ENCODE measurements at places on chromosomes 16 and 17.

DNA sequence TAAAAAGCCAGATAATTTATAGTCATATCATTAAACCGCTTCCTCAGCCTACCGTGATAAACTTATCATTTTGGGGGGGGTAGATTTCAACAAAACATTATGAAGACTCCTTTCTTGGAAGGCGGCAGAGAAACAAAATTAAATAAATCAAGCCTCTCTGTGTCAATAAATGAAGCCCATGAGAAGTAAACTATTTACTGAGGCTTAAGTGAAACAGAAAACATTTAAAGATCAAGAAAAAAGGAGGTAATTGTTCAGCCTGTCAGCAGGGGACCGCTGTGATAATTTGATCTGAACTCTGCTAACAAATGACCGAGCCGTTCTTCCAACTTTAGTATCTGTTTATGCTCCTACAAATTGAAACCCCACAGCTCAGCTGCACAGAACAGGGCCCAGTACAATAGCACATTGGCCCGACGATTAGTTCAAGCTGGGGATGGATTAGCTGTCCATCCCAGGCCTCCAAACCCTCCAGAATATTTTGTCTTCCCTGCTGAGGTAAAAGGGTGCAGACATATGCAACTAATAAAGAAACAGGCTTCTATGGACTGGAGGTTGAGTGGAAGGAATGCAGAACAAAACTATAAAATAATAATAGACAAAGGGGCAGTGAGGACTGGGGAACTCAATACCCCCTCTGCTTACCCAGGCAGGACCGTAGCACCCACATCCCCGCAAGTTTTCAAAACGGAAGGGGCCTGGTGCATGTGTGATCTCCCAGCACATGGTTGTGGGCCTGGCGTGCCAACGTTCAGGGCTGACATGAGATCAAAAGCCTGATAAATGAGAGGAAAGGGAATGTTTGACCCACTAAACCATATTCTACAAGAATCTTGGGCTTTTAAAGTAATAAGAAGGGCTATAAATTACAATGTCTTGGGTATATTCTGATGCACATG lies 298.1 kb upstream of the IRX5 start:
- no peak for DNase-seq

DNA sequence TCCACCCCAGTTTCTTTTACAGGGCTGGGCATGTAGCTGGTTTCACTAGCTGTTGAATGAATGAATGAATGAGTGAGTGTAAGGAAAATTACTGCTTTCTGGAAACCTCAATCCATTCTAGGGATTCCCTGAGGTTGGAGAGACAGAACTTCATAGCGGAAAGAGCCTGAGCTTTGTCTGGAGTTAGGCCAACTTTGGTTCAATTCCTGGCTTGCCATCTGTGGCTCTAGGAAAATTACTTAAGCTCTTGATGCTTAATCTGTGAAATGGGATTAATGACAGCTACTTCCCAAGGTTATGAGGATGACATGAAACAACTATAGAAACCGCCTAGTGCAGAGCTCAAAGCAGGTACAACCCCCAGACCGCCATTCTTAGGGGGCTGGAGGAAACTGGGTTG lies 76.3 kb upstream of the AXIN2 start:
- DNase-seq: no peak

DNA sequence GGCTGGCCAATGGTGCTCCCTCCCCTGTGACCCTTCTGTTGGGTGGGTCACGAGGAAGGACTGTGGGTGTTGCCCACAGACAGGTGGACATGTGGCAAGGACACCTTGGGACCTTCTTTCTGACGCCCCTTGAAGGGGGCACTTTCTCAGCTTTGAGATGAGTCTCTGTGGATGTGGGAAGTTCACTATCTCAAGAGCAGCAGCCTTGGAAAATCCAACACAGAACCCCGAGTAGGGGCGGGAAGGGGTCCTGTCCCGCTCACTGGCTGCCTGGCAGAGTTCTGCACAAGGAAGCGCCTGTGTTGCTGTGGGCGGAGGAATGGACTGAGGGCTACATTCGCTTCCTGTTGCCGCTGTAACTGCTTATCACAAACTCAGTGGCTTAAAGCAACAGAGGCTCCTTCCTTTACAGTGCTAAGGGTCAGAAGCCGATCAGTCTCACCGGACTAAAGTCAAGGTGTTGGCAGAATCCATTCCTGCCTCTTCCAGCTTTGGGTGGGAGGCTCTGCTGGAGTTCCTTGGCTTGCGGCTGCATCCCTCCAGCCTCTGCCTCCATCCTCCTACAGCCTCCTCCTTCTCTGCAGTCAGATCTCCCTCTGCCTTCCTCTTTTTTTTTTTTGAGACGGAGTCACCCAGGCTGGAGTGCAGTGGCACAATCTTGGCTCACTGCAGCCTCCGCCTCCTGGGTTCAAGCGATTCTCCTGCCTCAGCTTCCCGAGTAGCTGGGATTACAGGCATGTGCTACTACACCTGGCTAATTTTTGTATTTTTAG lies 305.2 kb downstream of the SEC14L1 start:
- no peak for DNase-seq

- no peak for DNase-seq
These were observed 56.9 kb upstream of the PHOSPHO1 start for GRCh38 chr17:49287481-49287880.

GRCh38 chr17:51914577-51914976 lies 243.9 kb downstream of the CA10 start:
- no peak for DNase-seq

- DNase-seq: no peak
These were observed 573 bp downstream of the CTDNEP1 start for GRCh38 chr17:7250695-7251627.

DNA sequence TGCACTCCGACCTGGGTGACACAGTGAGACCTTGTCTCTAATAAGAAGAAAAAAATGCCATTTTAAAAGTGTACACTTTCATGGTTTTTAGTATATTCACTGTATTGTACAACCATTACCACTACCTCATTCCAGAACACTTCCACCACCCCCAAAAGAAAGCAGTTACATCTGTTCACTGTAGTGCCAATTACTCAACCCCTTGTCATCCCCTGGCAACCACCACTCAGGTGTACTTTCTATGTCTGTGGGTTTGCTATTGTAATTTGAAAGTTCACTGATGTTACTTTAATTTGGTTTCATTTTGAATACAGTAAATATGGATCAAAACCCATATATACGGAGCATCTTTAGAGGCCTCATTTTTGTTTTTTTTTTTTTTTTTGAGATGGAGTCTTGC lies 6.1 kb downstream of the ZG16 start:
- DNase-seq: no peak

GRCh38 chr17:61310590-61310989 lies 89.1 kb upstream of the TBX2 start:
- DNase-seq: no peak

DNA sequence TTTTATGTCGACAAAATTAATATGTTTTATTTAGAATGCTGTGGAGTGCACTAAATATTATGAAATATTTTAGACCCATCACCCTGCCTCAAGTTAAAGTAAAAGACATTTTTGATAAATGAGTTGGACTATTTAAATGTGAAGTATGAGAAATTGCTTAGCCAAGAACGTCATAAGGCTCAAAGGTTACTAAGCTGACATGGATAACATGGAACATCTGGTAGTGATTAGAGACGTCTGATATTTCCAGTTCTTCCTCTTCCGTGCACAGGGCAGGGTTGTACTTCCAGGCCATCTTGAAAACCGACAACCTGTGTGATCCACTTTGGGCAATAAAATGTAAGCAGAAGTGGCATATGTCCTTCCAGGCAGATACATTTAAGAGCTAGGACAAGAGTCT lies 7.2 kb upstream of the CCL8 start:
- peak; percentile 74 for DNase-seq

GRCh38 chr17:29376667-29377270 lies 13.4 kb upstream of the TAOK1 start:
- no peak for DNase-seq

GRCh38 chr17:78434455-78435329 lies 56.2 kb downstream of the PGS1 start:
- no peak for DNase-seq

- DNase-seq: no peak
These were observed 1.4 kb downstream of the CENPX start for GRCh38 chr17:82021107-82021899.

DNA sequence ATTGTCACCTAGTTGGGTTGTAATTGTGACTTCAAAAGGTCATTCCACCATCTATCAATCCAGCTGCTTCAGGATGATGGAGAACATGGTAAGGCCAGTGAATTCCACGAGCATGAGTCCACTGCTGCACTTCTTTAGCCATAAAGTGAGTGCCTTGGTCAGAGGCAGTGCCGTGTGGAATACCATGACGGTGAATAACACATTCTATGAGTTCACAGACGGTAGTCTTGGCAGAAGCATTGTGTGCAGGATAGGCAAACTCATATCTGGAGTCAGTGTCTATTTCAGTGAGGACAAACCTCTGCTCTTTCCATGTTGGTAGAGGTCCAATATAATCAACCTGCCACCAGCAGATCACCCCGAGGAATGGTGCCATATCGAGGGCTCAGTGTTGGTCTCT lies 650.9 kb downstream of the KCNJ2 start:
- no peak for DNase-seq

GRCh38 chr17:42233994-42234393 lies 39.7 kb upstream of the GHDC start:
- DNase-seq: no peak

DNA sequence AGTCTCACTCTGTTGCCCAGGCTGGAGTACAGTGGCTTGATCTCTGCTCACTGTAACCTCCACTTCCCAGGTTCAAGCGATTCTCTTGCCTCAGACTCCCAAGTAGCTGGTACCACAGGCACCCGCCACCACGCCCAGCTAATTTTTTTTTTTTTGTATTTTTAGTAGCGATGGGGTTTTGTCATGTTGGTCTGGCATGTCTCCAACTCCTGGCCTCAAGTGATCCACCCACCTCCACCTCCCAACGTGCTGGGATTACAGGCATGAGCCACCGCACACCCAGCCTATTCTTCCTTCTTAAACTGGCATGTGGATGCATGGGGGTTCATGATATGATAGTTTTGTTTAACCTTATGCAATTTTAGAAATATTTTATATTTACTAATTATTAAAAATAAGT lies 39.4 kb upstream of the VWA3A start:
- no peak for DNase-seq

DNA sequence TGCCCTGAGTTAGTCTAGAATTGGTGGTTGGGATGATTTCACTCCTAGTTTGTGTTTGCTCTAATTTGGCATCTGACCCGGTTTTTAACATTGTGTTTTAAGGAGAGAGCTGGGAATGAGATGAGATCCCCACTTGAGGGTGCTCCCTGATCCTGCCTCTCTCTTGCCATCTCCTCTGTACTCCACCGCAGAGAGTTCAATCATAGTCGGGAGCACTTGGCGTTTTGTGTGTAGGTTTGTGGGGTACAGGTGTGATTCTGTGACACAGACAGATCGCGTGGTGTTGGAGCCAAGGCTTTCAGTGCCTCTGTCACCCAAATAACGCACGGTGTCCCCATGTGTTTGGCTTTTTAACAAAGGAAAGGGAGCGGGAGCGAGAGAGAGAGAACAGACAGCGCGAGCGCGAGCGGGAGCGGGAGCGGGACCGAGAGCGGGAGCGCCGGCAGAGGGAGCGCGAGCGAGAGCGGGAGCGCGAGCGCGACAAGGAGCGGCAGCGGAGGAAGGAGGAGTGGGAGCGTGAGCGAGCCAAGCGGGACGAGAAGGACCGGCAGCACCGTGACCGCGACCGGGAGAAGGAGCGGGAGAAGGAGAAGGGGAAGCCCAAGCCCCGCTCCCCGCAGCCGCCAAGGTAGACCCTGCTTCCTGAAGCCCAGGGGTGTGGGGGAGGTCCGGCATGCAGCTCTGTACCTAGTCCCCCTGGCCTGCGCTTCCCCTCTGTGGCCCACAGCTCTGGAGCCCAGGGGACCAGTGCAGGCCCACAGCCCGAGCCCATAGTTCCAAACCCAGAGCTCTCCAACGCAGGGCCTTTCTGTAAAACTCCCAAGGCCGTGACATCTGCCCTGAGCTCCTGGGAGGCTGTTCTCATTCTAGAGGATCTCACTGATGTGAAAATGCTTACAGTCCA lies 27.2 kb upstream of the IL17C start:
- no peak for DNase-seq

DNA sequence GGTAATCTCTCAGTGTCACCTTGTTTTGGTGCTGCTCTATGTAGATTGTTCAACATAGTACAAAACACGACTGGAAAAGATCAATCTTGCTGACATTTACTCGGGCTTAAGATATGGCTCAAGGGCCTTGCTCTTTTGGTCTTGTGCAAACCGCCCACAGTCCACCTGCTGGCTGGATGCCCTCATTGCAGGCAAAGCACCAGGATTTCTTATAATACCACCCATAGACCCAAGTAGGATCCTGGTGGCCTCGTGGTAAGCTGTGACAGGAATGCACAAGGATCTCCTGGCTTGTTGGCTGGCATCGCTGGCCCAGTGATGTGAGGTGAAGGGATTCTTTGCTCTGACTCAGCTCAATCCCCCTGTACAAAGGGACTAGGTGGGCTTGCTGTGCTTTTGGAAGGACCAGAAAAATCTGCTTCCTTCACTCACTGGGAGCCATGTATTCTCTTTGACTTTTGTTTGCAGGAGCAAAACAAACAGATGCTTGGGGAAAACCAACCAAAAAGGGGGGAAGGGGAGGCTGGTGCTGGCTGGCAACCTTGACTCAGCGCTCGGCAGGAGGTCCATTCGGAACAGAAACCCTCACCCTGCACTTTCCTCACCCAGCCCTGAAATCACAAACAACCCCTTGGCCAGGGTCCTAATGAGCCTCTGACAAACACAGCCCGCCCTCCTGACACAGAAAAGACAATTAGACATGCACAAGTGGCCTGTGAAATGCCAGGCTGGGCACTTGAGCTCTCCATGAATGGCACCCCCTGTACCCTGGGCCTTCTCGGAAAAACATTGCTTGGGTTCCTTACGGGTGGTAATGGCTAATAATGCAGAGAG lies 36.6 kb upstream of the MED9 start:
- no peak for DNase-seq

DNA sequence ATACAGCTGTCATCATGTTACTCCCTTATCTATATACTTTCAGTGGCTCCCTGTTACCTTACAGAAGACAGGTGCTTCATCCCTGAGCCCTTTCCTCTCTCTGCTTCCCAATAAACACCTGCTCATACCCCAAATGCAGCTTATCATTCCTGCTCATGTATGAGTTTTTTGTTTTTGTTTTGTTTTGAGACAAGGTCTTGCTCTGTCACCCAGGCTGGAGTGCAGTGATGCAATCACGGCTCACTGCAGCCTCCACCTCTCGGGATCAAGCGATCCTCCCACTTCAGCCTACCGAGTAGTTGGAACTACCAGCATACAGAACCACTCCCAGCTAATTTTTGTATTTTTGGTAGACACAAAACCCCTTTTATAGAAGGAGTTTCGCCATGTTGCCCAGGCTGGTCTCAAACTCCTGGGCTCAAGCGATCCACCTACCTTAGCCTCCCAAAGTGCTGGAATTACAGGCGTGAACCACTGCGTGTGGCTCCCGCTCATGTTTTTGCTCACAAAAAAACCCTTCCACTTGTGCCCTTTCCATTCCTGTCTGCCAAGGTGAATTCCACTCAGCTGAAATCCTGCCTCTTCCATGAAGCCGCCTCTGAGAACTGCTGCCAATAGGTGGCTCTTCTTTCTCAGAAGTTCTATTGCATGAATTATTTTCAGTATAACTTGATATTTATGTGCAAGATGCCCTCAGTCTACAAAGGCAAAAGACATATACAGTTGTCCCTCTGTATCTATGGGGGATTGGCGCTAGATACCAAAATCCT lies 7.9 kb upstream of the RNF157 start:
- DNase-seq: no peak
